Suppressor macrophage treated with lipopolysaccharide for 4 hours (primary cell): ENCODE measurements at places on chromosomes 2 and 18.

GRCh38 chr2:27703638-27704341 lies 40.1 kb downstream of the SLC4A1AP start:
- DNase-seq = peak; percentile 91

GRCh38 chr18:63138436-63139340 lies 180.9 kb downstream of the BCL2 start:
- peak; percentile 65 for DNase-seq

DNA sequence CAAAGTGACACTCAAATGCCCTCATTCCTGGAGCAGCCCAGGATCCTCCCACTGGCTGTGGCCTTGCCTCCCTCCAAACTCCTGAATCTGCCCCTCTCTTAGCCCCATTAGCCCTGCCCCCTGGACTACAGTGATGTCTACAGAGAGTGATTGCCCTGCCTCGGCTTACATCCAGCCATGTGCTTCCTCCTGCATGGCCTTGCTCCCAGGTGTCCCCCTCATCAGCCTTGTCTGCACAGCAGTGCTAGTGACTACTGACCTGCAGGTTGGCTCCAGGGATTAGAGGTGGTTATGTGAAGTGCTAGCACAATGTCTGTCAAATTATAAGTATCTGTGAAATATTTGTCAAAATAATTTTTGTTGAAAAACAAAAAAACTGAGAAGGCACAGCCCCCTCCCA lies 259.1 kb upstream of the MYT1L start:
- DNase-seq = no peak

DNA sequence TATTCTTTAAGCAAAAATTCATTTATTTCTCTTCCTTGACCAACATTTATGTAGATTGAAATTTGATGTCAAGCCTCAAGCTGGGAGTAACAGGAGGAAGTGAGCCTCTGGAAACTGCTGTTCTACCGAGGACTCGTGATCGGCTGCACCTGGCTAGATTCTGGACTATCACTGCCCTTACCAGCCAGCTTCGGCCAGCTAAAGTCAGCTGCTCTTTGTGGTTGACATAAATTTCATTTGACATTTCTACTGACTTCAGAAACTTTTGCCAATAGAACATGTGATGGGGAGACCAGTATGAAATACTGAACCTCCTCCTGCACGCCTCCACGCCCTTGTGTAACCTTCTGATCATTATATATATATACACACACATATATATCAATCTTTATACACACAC lies 74.2 kb upstream of the RGPD5 start:
- no peak for DNase-seq

- peak; percentile 71 for DNase-seq
These were observed 30.5 kb upstream of the ARMC9 start for GRCh38 chr2:231167745-231168459.

DNA sequence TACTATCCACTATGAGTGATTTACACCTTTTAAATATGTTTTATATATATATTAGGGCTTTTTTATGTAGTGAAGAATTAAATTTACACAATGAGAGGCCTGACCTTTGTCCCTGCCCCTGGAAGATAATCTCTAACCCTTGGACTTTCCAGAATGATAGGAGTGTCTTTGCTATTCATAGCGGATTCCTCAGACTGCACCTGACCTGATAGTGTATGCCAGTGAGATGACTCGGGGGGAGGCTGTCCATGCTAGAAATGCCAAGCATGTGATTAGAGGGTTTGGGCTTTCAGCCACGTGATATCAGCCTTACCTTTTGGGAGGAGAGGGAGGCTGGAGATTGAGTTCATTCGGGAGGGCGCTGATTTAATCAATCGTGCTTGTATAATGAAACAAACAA lies 44.1 kb upstream of the LHCGR start:
- DNase-seq = no peak

GRCh38 chr2:20602803-20603202 lies 48.1 kb downstream of the HS1BP3 start:
- no peak for DNase-seq

DNA sequence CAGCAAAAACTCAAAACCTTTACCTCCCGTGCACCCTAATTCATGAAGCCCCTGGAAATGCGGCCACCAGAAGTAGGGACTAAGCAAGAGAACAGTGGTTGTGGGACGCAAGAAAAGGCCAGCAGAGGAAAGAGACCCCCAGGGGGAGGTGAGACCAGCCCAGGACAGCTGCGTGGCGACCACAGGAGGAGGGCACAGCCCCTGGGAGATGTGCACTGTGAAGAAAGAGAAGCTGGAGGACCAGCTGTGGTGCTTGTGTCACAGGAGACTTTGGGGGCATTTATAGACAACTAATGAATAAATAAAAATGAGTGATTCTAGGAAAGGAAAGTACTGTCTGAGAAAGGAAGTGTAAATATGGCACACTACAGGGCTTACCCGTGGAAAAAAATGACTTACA lies 263.8 kb downstream of the EIPR1 start:
- no peak for DNase-seq

GRCh38 chr2:230557065-230557464 lies 141.1 kb downstream of the SP100 start:
- DNase-seq = peak; percentile 41

- no peak for DNase-seq
These were observed 18.0 kb downstream of the SPEG start for GRCh38 chr2:219452361-219453317.

DNA sequence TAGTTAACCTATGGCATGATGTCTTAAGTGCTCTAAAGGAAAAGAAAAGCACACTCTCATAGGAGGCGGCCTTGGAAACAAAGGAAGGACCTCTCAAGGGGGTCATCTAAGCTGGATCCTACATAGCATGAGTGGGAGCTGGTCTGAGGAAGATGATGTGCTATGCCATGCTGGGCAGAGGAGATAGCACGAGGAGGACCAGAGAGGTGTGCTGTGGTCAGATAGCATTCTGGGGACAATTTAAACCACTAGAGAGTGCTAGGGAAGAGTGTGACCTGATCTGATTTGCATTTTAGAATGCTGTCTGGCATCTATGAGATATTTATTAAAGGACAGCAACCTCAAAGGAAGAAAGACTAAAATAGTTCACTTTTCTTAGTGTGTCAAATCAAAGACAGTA lies 910.1 kb upstream of the CELF4 start:
- no peak for DNase-seq

- DNase-seq = no peak
These were observed 109.4 kb downstream of the BAZ2B start for GRCh38 chr2:159506764-159507440.

DNA sequence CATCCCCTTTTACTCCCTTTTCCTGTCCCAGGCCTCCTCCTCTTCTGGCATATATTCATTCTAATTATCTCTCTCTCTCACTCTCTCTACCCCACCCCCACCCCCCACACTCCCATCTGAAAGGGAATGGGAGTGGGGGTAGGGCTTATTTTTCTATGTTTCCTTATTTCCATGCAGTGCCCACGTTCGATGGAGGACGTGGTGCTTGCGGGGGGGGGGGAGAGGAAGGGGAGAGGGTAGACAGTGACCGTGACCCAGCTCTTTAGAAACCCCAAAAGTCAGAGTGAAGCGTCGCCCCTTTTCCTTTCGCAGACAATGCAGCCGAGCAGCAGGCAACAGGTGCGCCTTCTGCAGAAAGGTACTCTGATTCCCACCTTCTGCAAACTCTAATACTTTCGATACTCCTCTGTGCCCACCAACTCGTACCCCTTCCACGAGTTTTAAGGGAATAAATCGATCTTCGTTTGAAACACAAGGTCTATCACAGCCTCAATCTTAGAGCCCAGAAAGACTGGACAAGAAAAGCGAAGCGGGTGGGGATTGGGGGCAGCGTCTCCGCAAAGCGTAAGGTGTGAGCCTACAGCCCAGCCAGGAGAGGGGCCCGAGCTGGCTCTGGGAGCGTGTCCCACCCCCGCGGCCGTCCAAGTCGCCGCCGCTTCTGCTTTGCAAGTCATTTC lies 891 bp upstream of the NR4A2 start:
- no peak for DNase-seq

DNA sequence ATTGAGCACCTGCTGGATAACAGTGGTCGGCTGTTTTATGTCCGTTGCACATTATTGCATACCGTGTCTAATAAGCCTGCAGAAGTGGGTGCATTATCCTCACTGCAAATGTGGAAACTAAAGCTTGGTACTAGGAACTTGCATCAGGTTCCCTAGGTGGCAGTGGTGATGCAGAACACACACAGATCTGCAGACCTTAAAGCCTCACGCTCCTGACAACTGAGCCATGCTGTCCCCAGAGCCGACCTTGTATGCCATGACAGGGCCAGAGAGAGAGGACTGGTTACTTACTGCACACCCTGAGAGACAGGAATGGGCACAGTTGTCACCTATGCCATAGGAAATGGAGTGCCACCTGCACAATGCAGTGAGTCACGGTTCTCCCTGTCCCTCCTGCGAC lies 151.8 kb downstream of the SH3RF3 start:
- no peak for DNase-seq

GRCh38 chr2:27805180-27805579 lies 33.7 kb downstream of the MRPL33 start:
- no peak for DNase-seq

DNA sequence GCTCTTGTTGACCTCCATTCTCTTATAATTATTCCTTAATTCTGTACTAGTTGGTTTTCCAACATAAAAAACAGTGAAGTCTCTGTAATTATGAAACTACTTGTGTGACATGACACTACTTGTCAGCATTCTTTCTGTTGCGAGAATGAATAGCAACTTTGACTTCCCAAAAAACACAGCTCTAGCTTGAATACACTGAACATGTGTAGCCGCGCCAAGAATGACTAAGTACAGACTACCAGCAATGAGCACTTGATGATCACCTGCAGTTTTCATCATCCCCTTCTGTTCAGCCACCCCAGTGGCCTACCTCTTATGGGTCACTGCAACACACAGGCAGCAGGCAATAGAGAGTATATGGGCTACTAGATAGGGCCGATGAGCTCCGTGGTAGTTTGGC lies 229.3 kb downstream of the TGIF1 start:
- peak; percentile 78 for DNase-seq

- no peak for DNase-seq
These were observed 379.3 kb upstream of the VWC2L start for GRCh38 chr2:214031566-214031965.

- no peak for DNase-seq
These were observed 32.8 kb downstream of the FAM178B start for GRCh38 chr2:96953611-96953978.

DNA sequence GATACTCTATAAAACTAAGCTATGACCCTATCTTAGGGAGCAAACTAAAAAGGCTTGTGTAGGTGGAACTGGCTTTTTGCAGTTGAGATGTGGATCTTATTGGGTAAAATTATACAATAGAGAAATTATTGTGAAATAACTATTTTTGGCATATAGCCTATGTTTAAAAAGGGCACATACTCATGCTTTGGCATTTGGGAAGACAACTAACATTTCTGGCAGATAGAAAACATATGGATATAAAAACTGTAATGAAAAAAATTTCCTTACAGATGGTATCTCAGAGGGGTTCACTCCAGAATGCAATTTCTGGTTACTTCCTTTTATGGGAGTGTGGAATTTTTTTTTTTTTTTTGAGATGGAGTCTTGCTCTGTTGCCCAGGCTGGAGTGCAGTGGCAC lies 120.1 kb upstream of the CCDC195 start:
- no peak for DNase-seq

DNA sequence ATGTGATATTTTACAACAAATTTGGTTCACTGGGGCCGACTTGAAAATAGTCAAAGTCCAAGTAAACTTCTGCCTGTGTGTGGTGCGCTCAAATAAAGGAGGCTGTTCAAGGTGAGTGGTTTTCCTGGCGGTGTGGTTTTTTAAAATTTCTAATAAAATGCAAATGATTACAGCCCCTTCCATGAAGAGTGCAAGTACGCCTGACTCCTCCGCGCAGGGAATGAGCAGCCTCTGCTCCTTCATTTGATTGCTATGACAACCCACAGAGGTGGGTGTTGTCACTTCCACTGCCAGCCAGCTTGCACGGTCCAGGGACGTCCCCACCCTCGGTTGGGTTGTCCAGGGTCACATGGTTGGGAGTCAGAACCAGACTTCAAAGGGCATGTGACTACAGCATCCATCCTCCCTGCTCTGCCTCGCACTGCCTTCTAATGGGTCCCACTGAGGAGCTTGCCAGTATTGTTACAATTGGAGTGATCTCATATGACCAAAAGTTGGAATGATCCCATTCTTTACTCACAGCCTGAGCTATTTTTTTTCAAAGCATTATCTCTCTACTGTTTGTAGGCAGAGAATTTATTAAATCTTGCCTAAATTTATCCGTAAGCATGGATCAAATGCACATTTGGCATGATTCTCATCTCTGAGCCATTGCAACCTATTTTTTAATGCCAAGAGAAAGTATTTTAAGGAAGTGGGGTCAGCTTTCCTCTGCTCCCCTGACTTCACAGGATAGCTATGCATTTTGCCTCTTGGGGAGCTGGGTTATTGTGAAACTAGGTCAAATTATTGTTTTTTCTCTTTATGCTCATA lies 121.3 kb downstream of the AGAP1 start:
- peak; percentile 1 for DNase-seq

DNA sequence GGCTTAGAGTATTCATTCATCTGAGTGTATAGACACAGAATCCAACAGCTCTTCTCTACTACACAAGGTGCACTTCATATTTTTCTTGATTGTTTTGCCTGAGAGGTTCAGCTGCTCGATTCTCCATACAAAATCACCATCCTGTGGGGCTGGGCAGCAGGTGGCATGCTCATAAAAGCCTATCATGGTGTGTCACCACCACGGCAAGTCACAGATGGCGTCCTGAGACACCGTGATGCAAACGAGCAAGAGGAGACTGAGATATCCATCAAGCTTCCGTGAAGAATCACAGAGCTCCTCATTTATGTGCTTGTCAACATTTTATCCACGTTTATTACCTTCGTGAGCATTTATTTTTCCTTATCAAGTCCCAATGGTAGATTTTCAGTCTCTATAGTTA lies 22.4 kb upstream of the NRP2 start:
- no peak for DNase-seq
